ENCODE measurements at places on chromosomes 3 and 15.

- no peak for DNase-seq
These were observed 24.6 kb downstream of the SEMA5B start for GRCh38 chr3:123002749-123003497.

DNA sequence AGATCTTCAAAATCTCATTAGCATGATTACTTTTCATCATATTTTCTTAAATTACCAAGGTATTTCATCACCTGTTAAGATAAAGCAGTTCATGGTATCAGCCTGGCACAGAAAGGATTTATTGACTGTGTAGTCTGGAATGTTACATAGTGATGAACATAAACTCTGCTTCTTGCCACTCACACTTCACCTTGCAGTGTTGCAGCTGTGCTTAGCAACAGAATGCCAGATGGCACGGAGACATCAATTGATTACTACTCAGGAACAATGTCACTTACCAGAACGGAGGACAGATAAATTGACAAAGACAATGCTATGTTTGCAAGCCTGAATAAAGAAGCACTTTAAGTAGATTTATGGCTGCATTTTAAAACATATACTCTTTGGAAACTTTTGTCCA, 15.0 kb upstream of the BCHE start:
- no peak for DNase-seq

DNA sequence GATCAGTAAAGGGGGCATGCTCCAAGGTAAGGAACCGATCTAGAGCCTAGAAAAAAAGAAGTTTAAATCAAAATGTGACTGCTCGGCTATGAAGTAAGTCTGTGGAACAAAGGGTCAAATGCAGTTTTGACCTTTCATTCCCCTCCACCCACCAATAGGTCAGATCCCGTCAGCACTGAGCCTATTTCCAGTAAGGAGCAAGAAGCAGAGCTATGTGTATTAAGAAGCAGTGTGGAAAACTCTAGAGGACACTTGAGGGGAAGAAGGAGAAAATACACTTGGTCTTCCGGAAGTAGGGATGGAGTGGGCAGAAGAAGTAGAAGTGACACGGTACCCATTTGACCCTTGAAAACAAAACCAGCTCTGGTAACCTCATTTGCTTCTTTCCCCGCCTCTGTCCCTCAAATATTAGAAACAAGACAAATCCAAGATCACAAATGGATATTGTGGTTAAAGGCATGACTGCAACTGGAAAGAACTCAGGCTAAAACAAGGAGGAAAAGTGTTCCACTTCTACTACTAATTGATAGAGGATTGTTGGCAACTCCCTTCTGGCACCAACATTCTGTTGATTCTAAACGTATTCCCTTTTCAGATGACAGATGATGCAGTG, 888.3 kb upstream of the NR2F2 start:
- DNase-seq, result no peak

DNA sequence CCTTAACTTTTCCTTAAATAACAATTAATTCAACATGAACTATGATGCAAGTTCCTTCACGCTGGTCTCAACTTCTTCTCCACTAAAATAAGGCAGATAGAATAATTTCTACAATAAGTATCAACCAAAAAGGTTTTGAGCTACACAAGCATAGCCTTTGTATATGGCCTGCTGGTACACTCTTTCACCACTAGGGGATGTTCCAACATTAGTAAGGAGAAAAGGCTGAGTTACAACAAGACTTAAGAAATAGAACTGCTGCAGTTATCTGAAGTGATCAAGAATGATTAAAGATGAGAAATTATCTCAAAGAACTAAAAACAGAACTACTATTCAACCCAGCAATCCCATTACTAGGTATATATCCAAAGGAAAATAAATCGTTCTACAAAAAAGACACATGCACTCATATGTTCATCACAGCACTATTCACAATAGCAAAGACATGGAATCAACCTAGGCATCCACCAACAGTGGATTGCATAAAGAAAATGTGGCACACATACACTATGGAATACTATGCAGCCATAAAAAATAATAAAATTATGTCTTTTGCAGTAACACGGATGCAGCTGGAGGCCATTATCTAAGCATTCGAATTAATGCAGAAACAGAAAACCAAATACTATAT, 14.4 kb downstream of the ATP13A3 start:
- DNase-seq, result peak; percentile 31

- DNase-seq, result no peak
These were observed 100.8 kb downstream of the DHX36 start for GRCh38 chr3:154223519-154223918.

- no peak for DNase-seq
These were observed 8.6 kb downstream of the MAP3K13 start for GRCh38 chr3:185371306-185372074.

- DNase-seq, result peak; percentile 51
These were observed 76.7 kb upstream of the VGLL4 start for GRCh38 chr3:11720304-11720898.

- no peak for DNase-seq
These were observed 441.5 kb upstream of the RARB start for GRCh38 chr3:24986612-24987011.
